ENCODE measurements at places on chromosomes 5 and 9. TPM values are rescaled to one million over a fixed set of nuclear protein-coding genes. Genes with fewer than 3 reads are reported as not detected.

The PCDHB8 gene
- total RNA-seq, result not detected

The DEPDC1B gene
- total RNA-seq, result 30.0 TPM

DNA sequence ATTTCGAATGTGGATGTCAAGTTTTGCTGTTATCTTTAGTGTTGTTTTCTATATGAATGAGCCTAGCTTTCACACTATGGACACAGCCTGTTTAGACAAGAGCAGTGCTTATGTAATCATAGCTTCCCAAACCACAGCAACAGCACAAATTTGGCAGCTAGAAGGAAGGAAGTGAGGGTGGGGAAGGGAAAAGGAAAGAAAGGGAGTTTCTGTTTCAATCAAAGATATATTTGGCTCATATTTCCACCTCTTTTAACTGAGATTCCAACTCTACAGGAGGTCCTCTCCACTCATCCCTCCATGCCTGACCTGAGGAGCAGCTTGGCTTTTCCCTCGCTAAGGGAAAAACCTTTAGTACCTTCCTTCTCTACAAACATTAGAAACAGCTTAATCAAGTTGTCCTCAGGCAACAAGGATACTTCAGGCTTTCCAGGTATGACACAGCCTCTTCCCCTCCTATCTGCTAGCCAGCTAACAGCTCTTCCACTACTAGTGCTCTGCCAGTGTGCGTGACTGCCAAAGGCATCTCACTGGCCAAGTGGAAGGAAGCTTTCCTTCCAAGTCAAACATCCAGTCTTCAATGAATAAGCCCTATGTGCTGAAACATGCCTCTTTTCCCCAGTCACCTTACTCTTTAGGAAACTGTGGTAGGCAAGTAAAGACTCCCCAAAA lies 268.6 kb upstream of the PTGER4 start:
- DNase-seq, result no peak

- DNase-seq, result no peak
Measured at GRCh38 chr9:15225564-15226126, 81.4 kb downstream of the TTC39B start.

The CDC25C gene
- 11.9 TPM for total RNA-seq

The IL9 gene
- total RNA-seq, result not detected

GRCh38 chr9:19615036-19615624 lies 173.7 kb downstream of the SLC24A2 start:
- no peak for DNase-seq

GRCh38 chr5:158814521-158814920 lies 285.2 kb downstream of the EBF1 start:
- DNase-seq, result no peak

- DNase-seq, result no peak
Measured at GRCh38 chr5:39177631-39177964, 41.8 kb downstream of the FYB1 start.

- no peak for DNase-seq
Measured at GRCh38 chr5:61019642-61020041, 74.6 kb downstream of the NDUFAF2 start.

DNA sequence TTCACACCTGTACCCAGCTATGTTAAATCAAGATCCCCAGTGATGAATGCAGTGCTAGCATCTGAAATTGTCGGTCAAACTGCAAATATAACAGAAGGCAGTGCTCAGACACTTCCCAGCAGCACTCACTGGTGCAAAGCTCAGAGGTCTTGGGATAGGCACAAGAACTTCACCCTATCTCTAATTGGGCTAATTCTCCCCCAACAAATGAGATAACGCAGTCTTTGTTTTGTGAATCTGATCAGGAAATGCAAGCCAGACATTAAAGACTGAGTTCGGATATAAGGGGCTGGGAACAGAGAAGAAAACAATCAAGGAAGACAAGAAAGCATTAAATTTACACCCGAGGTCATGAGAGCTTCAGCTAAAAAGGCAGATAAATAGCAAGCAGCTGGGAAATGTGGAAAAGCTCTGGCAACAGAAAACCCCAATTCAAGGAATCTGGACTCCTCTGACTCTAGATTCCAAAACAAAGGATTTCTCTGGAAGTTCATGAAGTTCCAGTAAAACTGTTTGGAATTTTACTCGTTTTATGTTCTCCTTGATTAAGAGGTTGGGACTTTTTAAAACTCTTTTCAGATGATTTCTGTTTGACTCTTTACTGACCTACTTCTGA lies 65.1 kb downstream of the GNA14 start:
- no peak for DNase-seq

The KIF4B gene
- not detected for total RNA-seq

The COL15A1 gene
- total RNA-seq, result 0.42 TPM

DNA sequence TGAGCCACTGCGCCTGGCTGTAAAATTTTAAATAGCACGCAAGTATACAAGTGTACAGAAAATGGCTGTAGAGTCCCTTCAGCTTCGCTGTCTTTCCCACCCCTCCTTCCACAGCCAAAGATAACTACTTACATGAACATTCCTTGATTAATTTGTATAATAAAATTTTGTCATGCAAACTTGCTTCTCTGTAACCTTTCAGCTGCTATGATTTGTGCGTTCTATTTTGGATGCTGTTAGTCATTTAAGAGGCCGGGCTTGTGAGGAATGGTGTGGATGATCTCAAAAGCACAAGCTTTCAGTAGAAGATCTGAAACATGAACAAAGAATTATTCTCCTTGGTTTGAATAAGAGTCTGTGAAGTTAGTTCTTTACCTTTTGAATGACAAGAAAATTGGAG lies 115.0 kb upstream of the TLE1 start:
- DNase-seq, result no peak

DNA sequence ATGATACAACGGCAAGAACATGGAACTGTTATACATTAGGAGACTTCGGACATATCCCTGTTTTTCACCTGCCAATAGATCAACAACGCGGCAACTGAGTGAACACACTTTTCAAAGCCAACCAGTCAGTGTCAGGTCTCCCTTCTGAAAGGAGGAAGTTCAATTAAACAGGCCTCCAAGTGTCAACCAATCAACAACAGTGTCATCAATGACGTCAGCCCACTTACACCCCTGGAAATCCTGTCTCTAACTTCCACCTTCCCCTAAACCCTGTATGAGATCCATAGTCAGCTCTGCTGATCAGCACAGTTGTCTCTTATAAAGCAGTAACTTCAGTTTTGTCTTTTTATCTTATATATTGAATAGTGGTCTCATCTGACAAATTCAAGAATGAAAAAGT lies 36.6 kb downstream of the DMRT3 start:
- no peak for DNase-seq

DNA sequence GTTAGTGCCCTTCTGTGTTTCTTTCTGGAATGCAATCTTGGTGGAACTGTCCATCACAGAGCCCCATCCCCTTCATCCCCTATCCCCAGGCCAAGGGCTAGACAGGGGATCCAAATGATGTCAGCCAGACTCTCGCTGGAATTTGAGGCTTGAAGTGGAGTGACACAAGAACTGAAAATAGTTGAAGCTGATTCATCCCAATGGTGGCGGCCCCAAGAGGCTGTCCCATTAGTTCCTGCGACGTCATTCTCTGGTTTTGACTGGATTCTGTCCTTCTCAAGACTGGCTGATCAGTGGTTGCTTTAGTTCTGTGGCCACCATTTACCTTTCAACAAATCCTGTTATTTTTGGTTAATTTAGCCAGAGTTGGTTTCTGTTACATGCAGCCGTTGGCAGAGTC lies 59.9 kb downstream of the SUB1 start:
- no peak for DNase-seq

- no peak for DNase-seq
Measured at GRCh38 chr5:168390491-168390890, 95.8 kb upstream of the RARS1 start.

- no peak for DNase-seq
Measured at GRCh38 chr9:72733895-72734294, 212.5 kb downstream of the TMC1 start.

The CENPH gene
- 41.3 TPM for total RNA-seq

DNA sequence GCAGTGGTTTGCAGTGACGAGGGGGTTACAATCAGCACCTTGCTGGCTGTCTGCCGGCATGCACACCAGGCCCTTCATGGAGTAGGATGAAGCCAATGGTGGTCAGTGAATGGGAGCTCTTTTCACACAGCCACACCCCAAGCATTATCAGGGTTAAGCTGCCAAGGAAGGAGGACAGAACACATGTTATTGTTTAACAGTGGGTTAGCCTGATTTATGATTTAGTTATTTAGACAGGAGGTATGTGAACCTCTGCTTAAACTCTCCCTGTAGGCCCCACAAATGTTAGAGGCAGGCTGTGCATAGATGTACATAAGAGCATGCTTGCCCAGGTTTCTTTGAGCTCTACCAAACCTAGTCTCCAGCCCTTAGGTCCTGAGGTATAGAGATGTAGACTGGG lies 262.9 kb downstream of the SPOCK1 start:
- DNase-seq, result no peak

DNA sequence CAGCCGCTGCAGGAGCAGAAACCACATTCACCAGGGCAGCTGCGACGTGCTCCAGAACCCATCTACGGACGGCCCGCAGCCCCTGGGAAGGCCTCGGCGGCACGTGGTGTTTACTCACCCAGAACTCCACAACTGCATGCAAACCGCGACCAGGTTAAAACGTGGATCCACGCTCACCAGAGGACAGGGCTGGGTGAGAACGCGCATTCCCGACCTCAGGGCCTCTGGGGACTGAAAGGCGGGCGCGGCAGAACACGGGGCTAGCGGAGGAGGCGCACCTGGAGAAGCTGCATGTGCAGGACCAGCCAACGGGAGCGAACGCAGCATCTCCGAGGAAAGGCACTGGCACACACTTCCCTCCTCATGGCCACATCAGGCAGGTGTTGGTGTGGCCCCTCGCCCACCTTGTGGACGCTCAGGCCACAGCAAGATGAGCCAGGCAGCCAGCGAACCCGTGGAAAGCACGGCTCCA lies 24.0 kb upstream of the CAMSAP1 start:
- no peak for DNase-seq

GRCh38 chr5:80054682-80055081 lies 19.5 kb downstream of the THBS4 start:
- no peak for DNase-seq

GRCh38 chr9:119304555-119304954 lies 64.7 kb downstream of the BRINP1 start:
- DNase-seq, result no peak

The CCL27 gene
- total RNA-seq, result not detected

The SLC45A2 gene
- not detected for total RNA-seq

DNA sequence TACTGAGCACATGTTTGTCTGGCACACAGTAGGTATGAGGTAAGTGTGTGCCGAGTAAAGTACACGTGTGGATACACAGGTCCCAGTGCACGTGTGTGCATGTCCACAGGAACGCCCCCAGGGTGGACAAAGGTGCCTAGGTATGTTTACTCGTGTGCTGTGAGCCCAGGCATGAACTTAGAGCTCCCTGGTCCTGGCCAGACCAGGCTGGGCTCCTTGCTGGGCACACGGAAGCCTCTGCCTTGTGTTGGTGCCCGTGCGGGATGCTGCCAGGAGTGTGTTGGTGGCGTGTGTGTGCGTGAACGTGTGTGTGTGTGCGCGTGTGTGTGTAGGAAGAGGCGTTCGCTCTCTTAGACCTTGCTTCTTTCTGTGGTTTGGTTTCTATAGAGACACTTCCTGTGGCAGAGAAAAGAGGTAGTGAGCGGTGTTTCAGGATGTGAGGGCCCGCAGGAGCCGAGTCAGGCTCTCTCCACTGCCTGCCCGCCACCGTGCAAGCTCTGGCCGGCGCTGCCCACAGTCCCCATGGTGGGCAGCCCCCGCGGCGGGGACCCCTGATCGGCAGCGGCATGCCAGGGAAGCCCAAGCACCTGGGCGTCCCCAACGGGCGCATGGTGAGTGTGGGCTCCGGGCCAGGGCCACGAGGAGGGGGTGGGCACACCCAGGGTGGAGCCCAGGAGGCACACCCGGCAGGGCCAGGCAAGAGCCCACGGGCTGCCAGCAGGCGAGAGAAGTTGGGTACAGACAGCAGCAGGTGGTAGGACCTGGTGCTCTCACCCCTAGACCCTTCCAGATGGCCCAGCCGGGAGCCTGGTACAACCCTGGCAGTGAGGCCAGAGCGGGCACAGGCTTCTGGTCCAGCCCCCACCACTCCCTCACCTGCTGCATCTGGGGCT lies at the start of gene RGS14:
Gene RGS14 (plus strand): TSS at position 466 of the 893 bp plus-strand sequence. CDS start 101 bp downstream, at position 567.
- peak; percentile 77 for DNase-seq

GRCh38 chr9:100117316-100117715 lies 18.3 kb downstream of the INVS start:
- no peak for DNase-seq

GRCh38 chr5:60541980-60542379 lies 158.0 kb downstream of the DEPDC1B start:
- DNase-seq, result no peak

The IGIP gene
- total RNA-seq, result 7.3 TPM

DNA sequence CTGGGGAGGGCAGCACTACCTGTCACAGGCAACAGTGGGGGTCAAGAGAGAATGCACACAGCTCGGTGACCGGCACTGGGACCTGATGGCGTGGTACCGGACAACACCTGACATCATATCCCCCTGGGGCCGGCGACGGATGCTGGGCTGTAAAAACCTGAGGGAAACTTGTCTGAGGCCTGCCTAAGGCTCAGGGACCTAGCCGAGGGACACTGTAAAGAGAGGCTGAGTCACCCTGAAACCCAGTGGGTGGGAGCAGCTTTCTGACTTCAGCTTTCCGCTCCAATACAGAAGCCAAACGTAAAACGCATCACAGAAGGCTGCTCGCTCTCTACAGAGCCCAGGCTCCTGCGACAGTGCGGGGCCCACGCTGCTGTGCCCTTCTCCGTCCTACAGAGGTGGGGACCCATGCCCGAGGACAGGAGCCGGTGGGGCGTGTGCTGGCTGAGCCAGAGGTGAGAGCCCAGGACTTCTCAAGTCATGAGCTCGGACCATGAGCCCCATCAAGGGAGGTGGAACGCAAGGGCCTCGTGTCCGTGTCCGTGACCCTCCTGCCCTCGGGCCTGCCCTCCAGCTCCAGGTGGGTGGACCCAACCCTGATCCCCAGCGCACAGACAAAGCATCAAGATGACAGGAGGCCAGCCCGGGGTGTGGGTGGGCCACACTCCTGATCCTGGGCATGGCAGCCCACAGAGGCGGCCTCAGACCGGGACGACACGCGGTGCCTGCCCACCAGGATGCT lies 5.3 kb downstream of the RALGDS start:
- DNase-seq, result no peak

The CARD19 gene
- 68.1 TPM for total RNA-seq

- DNase-seq, result no peak
Measured at GRCh38 chr5:56167519-56167918, 65.6 kb downstream of the ANKRD55 start.

DNA sequence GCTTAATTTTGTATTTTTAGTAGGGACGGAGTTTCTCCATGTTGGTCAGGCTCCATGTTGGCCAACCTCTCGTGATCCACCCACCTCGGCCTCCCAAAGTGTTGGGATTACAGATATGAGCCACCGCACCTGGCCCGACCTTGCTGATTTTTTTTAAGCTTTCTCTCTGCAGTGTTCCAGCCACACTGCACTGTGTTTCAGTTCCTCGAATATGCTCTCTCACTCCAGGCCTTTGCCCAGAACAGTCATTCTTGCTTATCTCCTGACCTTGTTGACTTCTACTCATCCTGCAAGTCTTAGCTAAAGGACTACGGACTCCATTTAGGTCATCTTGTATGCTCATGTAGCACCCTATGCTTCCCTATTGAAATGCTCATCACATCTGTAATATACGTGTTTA lies 3.3 kb downstream of the SNAPC3 start:
- DNase-seq, result no peak
